Right lobe of liver (tissue), 6 donors: ENCODE measurements at places on chromosomes 3 and 15.

DNA sequence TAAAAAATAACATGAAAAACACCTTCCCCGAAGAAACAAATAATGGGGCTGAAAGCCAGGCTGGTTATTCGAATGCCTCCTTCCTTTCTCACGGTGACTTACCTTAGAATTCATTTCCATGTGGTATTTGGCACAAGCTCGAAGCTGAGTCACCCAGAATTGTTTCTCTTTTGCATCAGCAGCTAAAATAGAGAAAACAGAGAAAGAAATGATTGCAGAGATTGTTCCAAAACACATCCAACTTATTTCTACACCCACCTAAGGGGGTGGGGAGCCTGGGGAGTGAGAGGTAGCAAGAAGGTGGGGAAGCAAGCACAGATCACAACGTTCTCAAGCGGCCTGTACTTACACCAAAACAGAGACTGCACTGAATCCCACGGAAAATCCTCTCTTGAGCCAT lies 104.7 kb downstream of the OSBPL10 start:
- DNase-seq, result no peak
- H3K36me3 ChIP-seq, result no peaks in the 10 kb centered on the region
- no peaks in the 10 kb centered on the region for H3K4me1 ChIP-seq
- no peak overlapping the region for H3K4me3 ChIP-seq
- H3K27me3 ChIP-seq, result no peaks in the 10 kb centered on the region

DNA sequence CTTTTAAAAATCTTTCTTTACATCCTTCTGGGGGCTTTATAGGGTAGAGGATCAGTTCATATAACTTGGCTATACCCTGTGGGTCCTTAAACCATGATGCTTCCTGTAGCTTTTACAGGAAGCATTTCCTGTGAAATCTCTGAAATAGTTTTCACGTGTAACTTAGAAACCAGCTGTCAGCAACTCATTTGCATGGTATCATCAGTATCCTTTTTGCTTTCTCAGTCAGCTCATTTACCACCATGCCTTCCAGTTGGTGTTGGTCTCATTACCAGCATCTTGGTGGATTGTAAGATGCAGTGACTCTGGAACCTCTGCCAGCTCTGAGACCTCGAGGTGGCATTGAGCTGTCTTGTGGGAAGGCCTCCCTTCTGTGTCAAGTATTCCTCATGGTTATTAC lies 96.7 kb upstream of the MYZAP start:
- no peak overlapping the region for H3K4me3 ChIP-seq
- H3K4me1 ChIP-seq, result no peaks in the 10 kb centered on the region
- H3K27me3 ChIP-seq, result no peaks in the 10 kb centered on the region
- no peak for DNase-seq

- H3K4me1 ChIP-seq, result no peaks in the 10 kb centered on the region
- DNase-seq, result no peak
- no peak overlapping the region for H3K4me3 ChIP-seq
- H3K36me3 ChIP-seq, result no peaks in the 10 kb centered on the region
Observed at GRCh38 chr3:193821151-193821668, 228.2 kb downstream of the OPA1 start.

DNA sequence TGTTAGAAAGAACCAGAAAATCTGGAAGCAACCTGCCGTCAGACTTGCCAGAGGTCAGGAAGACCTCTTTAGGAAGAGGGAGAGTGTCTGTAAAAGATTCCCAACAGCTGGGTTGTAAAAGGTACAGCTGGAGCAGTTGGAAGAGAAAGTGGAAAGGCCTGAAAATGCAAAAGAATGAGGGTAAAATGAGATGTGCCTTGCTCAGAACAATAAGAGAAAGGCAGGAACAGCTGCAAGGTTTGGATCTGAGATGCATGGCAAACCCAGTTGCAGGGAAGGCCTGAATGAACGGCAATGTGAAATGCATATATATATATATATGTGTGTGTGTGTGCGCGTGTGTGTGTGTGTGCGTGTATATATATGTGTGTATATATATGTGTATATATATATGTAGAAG lies 88.1 kb downstream of the ZIC1 start:
- H3K27ac ChIP-seq, result no peak overlapping the region
- H3K27me3 ChIP-seq, result no peaks in the 10 kb centered on the region
- no peaks in the 10 kb centered on the region for H3K4me1 ChIP-seq

DNA sequence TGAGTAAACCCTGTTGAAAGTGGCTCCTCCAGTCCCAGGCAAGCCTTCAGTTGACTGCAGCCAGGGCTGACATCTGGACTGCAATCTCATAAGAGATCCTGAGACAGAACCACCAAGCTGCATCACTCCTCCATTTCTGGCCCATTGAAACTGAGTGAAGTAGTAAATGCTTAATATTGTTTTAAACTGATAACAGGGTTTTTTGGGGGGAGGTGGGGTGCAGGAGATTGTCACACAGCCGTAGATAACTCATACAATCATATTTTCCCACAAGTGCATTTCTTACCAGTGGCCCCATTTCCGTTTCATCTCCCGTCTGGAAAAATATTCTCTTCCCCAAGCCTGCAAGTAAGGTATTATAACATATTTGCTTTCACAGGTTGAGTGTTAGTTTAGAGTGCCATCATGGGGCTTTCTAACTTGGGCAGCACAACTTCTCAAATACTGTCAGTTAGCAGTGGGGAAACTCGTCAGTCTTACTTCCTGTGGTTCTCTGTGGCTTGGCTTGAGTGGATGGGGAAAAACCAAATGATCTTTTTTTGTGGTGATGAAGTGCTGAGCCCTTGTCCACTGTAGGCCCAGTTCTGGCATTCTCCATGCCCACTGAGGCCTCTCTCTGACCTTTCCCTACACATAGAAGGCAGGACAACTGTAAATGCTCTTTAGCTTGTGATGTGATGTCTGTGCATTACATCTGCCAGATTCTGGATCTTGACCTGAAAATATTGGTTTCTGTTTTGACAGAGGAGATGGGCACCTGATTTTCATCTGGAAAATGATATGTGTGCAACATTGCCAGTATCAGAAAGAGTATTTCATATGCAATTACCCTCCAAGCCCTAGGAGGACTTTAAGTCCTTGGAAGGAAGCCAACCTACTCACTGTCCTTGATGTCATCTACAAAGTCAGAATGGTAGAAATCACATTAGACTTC lies 90.1 kb upstream of the BHLHE40 start:
- H3K4me1 ChIP-seq, result no peaks in the 10 kb centered on the region
- no peaks in the 10 kb centered on the region for H3K36me3 ChIP-seq
- H3K27me3 ChIP-seq, result no peaks in the 10 kb centered on the region
- no peak for DNase-seq

GRCh38 chr3:112676659-112677234 lies 35.8 kb upstream of the CCDC80 start:
- no peaks in the 10 kb centered on the region for H3K36me3 ChIP-seq
- no peak overlapping the region for H3K27ac ChIP-seq
- H3K4me1 ChIP-seq, result no peaks in the 10 kb centered on the region
- no peaks in the 10 kb centered on the region for H3K27me3 ChIP-seq
- peak; percentile 32 for DNase-seq
- H3K4me3 ChIP-seq, result no peak overlapping the region

GRCh38 chr3:106431721-106432120 lies 562.9 kb upstream of the CBLB start:
- H3K27me3 ChIP-seq, result no peaks in the 10 kb centered on the region
- no peaks in the 10 kb centered on the region for H3K4me1 ChIP-seq
- no peaks in the 10 kb centered on the region for H3K36me3 ChIP-seq
- DNase-seq, result no peak
- H3K27ac ChIP-seq, result no peak overlapping the region

DNA sequence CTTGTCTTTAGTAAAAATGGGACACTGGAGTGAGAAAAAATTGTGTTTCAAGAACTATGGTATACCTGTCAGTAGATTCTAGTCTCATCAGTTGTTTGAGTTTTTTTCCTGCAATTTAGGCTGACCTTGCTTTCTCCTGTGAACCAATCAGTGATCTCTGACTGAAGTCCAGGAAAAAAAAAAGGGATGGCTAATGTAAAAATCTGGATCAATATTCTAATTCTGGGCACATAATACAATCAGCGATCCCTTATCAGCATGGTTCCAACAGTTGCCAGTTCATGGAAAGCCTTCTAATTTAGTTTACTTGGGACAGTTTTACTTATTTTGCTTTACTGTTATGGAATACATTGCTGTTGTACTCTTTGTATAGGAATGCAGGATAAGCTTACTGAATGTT lies 17.0 kb downstream of the TRPM7 start:
- no peak for DNase-seq
- H3K36me3 ChIP-seq, result no peaks in the 10 kb centered on the region

- H3K4me1 ChIP-seq, result no peaks in the 10 kb centered on the region
- H3K36me3 ChIP-seq, result no peaks in the 10 kb centered on the region
- DNase-seq, result no peak
- H3K27me3 ChIP-seq, result no peaks in the 10 kb centered on the region
- no peak overlapping the region for H3K27ac ChIP-seq
- no peak overlapping the region for H3K4me3 ChIP-seq
Observed at GRCh38 chr3:124246376-124246775, 254.5 kb upstream of the ROPN1 start.

- H3K4me3 ChIP-seq, result no peak overlapping the region
- no peaks in the 10 kb centered on the region for H3K27me3 ChIP-seq
- H3K4me1 ChIP-seq, result no peaks in the 10 kb centered on the region
- H3K27ac ChIP-seq, result no peak overlapping the region
Observed at GRCh38 chr15:51075826-51076523, 18.7 kb downstream of the TNFAIP8L3 start.

GRCh38 chr15:71386448-71387236 lies 271.4 kb downstream of the THSD4 start:
- H3K4me3 ChIP-seq, result no peak overlapping the region
- no peaks in the 10 kb centered on the region for H3K4me1 ChIP-seq
- H3K27me3 ChIP-seq, result no peaks in the 10 kb centered on the region
- no peak overlapping the region for H3K27ac ChIP-seq
- no peaks in the 10 kb centered on the region for H3K36me3 ChIP-seq
- no peak for DNase-seq

- H3K4me3 ChIP-seq, result no peak overlapping the region
- no peak overlapping the region for H3K27ac ChIP-seq
- H3K4me1 ChIP-seq, result no peaks in the 10 kb centered on the region
- H3K27me3 ChIP-seq, result no peaks in the 10 kb centered on the region
- no peaks in the 10 kb centered on the region for H3K36me3 ChIP-seq
Observed at GRCh38 chr3:102089239-102089638, 239.9 kb downstream of the NFKBIZ start.

- no peaks in the 10 kb centered on the region for H3K36me3 ChIP-seq
- H3K27me3 ChIP-seq, result no peaks in the 10 kb centered on the region
- H3K4me3 ChIP-seq, result no peak overlapping the region
- no peaks in the 10 kb centered on the region for H3K4me1 ChIP-seq
- H3K27ac ChIP-seq, result no peak overlapping the region
- DNase-seq, result no peak
Observed at GRCh38 chr15:68258692-68259091, 18.9 kb upstream of the FEM1B start.

GRCh38 chr3:52846432-52846965 lies 11.7 kb upstream of the MUSTN1 start:
- H3K4me1 ChIP-seq, result no peaks in the 10 kb centered on the region
- no peaks in the 10 kb centered on the region for H3K27me3 ChIP-seq
- peak; percentile 47 for DNase-seq
- no peak overlapping the region for H3K4me3 ChIP-seq
- peak overlapping the region; percentile 96 for H3K27ac ChIP-seq

- H3K4me1 ChIP-seq, result no peaks in the 10 kb centered on the region
- no peak overlapping the region for H3K4me3 ChIP-seq
- DNase-seq, result no peak
- H3K36me3 ChIP-seq, result no peaks in the 10 kb centered on the region
- no peaks in the 10 kb centered on the region for H3K27me3 ChIP-seq
- no peak overlapping the region for H3K27ac ChIP-seq
Observed at GRCh38 chr3:197366301-197367044, 68.1 kb upstream of the DLG1 start.

DNA sequence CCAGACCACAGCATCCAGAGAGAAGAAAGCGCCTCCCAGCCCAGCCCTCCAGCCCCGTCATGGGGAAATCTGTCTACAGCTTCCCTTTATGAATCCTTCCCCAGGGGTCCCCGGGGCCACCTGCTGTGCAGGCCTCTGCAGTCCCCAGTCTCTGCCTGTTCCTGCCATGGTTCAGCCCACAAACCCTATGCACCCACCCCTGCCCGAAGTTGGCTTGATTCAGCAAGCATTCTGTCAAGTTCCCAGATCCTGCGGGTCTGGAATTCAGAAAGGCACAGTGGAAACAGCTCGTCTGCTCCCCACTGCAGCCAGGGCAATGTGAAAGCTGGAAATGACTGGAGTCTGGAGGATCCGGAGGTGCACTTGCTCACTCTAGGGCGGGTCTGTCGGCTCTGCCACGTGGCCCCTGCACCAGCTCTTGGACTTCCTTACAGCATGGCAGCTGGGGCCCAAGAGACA lies 2.9 kb upstream of the OCA2 start:
- no peak overlapping the region for H3K4me3 ChIP-seq
- H3K27me3 ChIP-seq, result no peaks in the 10 kb centered on the region

DNA sequence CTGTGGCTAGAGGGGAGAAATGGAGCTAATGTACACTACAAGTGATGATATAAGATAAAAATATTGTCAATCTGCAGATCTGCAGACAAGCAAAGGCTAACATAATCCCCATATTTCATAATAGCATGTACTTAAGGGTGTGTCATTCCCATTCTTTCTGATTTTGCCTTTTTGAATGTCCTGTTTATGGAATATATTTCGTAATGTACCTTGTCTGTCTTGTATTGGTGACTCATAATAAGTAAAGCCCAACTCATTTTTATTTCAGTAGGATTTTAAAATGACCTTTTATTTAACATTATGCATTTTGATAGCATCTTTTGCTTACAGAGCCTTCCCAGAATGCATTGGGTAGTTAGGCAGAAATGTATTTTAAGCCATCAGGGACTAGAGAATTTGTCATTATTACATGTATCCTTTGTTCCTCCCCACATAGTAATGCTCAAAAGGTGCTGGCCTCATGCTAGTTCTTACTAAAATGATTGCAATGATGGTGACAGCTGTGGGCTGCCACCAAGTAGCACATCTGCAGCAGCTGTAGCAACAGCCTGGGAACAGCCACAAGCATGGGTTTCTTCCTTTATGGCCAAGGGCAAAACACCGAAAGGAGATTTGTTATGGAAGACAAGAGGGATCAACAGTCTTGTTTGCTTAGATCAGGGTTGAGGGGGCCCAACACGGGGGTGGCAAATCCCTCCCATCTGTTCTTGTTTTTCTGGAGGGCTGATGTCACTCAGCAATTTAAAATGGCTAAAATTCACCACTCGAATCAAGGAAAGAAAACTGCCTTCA lies 188.5 kb downstream of the CADPS start:
- H3K36me3 ChIP-seq, result no peaks in the 10 kb centered on the region
- no peak for DNase-seq
- no peak overlapping the region for H3K27ac ChIP-seq
- H3K4me3 ChIP-seq, result no peak overlapping the region
- H3K27me3 ChIP-seq, result no peaks in the 10 kb centered on the region

DNA sequence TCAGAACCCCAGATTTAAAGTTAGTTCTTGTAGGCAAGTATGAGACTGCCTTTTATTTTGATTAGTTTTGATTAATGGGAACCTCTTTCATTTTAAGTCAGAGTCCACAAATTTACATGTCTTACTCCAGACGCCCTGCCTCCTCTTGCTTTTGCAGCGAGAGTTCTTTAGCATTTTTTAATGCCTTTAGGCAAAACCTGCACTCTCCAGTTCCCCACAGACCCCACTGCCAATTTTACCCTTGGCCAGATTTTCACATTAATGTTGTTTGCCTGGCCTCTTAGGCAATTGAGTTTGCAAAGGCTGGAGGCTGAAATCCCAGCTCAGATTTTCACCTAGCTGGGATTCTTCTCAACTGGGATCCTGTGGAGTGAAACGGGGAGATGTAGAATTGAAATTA lies 85.8 kb downstream of the GAP43 start:
- H3K4me3 ChIP-seq, result no peak overlapping the region
- no peak overlapping the region for H3K27ac ChIP-seq
- no peaks in the 10 kb centered on the region for H3K4me1 ChIP-seq
- DNase-seq, result no peak
- H3K36me3 ChIP-seq, result no peaks in the 10 kb centered on the region
- H3K27me3 ChIP-seq, result no peaks in the 10 kb centered on the region
